Transverse colon (tissue), 4 donors: ENCODE measurements at places on chromosomes 16 and 17. TPM values are rescaled to one million over a fixed set of nuclear protein-coding genes. Genes with fewer than 3 reads are reported as not detected.

Gene ZSCAN10
- not detected for total RNA-seq

Gene MYLK3
- total RNA-seq: not detected

Gene P2RX5
- total RNA-seq: 0.68 TPM

DNA sequence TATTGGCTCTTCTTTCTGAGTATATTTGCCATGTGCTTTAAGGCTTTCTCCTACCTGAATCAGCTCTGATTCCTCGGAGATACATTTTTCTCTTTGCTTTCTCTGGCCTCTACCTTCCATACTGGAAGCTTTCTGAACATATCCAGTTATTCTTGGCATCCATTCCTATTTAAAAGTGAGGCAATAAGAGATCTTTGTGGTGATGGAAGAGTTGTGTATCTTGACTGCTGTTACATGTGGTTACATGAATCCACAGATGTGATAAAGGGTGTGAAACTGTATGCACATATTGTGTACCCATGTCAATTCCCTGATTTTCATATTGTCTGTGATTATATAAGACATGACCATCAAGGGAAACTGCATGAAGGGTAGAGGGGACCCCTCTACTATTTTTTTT, 24.4 kb downstream of the UBE2O start:
- H3K36me3 ChIP-seq: no peaks in the 10 kb centered on the region
- no peak overlapping the region for H3K4me3 ChIP-seq
- H3K27me3 ChIP-seq: no peaks in the 10 kb centered on the region
- DNase-seq: no peak
- peaks cover 9% of the 10 kb centered on the region for H3K4me1 ChIP-seq
- no peak overlapping the region for H3K27ac ChIP-seq

DNA sequence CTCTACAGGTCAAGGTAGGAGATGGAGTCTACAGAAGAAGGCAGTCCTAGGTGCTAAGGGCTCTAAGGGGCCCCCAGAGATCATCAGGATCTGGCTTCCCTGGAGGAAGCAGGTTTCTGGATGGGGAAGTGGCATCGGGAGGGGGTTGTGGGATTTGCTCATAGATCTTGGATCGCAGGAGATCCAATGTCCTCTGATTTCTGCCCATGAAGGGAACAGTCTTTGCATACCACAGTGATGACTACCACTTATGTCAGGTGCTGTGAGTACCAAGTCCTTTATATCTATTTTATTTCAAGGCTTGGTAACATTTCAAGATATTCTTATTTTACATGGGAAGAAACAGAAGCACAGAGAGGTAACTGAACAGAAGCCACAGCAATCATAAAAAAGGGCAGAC, 164.0 kb downstream of the RGS9 start:
- no peaks in the 10 kb centered on the region for H3K4me1 ChIP-seq
- no peaks in the 10 kb centered on the region for H3K27me3 ChIP-seq
- H3K36me3 ChIP-seq: no peaks in the 10 kb centered on the region
- no peak for DNase-seq
- H3K27ac ChIP-seq: no peak overlapping the region
- H3K4me3 ChIP-seq: no peak overlapping the region

Gene LRRC37A2
- total RNA-seq: 32.2 TPM

DNA sequence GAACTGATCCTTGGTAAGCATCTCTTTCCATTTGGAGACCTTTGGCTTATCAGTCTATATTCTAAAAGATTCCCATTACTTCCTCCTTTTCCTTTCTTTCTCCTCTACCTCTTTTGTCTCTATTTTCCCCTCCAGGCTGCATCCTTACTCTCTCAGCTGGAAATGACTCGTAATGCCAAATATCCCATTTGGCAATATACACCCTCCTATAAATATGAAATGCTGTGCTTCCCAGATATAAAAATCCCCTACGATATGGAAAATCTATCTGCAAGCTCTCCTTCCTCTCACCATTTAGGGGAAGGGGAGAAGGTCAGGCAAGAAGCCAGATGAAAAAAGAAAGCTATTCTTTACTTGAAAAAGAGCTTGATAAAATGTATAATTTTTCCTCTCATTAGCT, 39.9 kb downstream of the XPO6 start:
- no peak overlapping the region for H3K4me3 ChIP-seq
- no peak overlapping the region for H3K27ac ChIP-seq
- H3K27me3 ChIP-seq: no peaks in the 10 kb centered on the region

DNA sequence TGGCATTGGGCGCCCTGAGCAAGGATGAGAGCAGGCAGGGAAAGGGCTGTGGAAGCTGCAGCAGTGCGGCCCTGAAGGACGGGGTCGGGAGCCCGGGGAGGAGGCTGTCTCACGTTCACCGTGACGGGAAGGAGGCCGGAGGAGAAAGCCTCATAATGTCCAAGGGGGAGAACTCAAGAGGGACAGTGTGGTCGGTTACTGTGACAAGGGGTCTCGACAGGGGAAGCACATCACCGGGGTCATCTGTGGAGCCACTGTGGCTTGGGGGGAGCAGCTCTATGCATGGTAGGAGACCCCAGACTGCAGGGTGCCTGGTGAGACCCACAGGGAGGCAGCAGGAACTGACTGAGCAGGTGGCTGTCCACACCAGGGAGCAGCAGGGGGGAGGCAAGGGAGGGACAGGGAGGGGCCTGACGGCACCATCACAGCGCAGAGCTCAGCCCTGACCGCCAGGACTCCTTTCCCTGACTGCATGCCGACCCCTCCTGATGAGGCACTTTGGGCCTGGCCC, 154.6 kb upstream of the CHMP6 start:
- no peak overlapping the region for H3K27ac ChIP-seq
- H3K4me1 ChIP-seq: peaks cover 15% of the 10 kb centered on the region
- H3K27me3 ChIP-seq: no peaks in the 10 kb centered on the region
- no peak overlapping the region for H3K4me3 ChIP-seq
- DNase-seq: no peak

GRCh38 chr16:4733747-4734062, 366 bp downstream of the ANKS3 start:
- DNase-seq: no peak
- no peaks in the 10 kb centered on the region for H3K27me3 ChIP-seq
- peaks cover 11% of the 10 kb centered on the region for H3K4me1 ChIP-seq
- peak overlapping the region; percentile 91 for H3K27ac ChIP-seq

Gene MMP15
- 107 TPM for total RNA-seq

DNA sequence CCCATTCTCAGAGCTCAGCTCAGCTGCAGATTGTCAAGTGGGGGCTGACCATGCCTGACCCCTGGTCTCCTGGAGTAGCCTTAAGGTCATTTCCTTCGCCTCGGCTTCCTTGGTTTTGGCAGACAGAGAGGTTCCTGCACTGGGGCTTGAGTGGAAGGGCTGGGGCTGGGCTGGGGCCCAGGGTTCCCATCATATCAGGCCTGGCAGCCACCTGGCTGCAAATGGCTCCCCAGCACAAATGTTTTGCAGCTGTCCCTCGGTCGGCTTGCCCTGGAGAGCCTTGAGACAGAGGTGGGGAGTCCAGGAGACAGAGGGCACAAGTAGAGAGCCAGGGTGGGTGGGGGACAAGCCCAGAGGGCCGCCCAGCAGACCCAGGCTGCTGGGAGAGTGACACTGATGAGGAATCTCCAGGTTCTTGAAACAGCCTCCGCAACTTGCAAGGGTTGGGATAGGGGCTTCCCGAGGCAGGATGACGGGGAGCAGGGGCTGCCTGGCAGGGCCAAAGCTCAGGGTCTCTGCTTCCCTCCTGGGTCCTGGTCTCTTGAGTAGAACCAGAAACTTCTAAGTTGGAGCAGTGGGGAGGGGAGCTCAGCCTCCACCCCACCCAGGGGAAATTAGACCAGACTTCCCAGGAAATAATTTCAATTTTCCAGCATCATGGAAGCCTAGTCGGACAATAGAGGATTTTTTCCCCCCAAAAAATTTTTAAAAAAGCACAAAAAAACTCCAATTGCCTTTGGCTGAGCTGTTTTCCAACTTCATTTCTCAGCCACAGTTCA, 19.3 kb downstream of the IGFBP4 start:
- no peaks in the 10 kb centered on the region for H3K36me3 ChIP-seq
- peaks cover 33% of the 10 kb centered on the region for H3K4me1 ChIP-seq
- no peak overlapping the region for H3K4me3 ChIP-seq
- H3K27me3 ChIP-seq: no peaks in the 10 kb centered on the region

DNA sequence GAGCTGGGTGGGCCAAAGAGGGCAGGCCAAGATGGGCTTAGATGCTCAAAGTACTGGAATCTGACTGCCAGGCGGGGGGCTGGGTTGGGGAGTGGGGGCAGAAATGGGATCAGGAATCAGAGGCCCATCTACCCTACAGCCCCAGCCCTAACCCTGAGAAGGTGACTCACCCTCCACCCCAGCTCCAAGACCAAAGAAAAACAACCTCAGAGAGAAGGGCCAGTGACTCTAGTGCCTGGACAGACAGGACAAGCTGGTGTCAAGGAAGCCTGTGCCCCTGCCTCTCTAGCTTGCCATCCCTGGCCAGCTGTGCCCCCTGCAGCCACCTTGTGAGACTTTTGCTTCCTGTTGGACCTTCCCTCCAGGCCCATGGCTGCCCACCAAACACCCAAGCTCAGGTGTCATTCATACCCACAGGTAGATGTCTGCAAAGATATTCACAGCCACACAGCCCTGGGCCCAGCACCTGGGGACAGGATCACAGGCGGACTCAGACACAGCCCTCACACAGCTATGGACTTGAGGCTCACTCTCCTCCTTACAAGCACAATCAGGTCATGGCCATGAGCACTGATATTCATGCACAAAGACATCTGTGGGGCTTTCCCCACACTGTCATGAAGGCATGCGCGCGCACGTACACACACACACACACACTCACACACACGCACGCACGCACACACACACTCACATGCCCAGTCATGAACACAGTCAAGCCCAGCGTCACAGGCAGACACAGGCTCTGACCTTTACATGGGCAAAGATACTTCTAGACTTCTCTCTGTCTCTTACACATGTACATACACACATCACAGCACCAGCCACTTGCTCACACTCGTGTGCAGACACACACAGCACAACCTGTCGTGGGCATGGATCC, 2.8 kb downstream of the WNT3 start:
- H3K36me3 ChIP-seq: no peaks in the 10 kb centered on the region
- peaks cover 86% of the 10 kb centered on the region for H3K27me3 ChIP-seq
- no peak overlapping the region for H3K4me3 ChIP-seq
- DNase-seq: no peak

Gene PIRT
- total RNA-seq: not detected

Gene SLC4A1
- total RNA-seq: not detected

Gene MLX
- total RNA-seq: 120 TPM

Gene KRT20
- 207 TPM for total RNA-seq

DNA sequence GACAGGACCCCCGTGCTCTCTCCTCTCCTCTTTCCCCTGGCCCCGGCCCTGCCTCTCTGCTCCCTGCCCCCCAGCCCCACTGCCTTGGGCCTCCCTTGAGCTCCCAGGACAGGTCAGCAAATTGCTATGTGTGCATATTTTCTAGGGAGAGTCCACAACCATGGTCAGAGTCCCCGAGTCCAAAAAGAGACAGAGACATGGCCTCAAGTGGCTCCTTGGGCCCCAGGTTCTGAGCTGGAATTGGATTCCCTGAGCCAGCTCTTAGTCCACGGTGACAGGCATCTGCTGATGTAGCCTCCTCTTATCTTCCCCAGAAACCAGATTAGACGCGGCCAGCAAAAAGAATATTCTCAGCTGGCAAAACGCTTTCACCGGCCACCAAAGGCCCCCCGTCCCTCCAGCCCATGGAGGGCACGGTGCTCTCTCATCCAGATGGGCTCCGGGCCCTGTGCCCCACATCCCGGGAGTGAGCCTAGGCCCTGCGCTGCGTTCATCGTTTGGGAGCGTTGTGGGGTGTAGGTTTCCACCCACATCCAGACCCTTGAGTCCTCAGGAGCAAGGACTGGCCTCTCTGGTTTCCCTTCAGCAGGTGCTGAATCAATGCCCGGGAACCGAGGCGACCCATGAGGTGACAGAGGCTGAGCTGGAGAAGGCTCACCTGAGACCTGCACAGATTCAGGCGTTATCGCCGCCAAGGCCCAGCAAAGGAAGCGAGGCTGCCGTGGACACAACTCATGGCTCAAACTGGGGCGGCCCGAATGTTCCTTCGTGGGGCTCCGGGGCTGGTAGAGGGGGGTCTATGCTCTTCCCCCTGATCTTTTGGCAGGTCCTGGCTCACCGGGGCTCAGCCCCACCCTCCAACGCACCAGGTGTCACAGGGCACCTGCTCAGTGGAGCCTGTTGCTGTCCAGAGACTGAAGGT, 16.3 kb upstream of the ENPP7 start:
- H3K4me1 ChIP-seq: peaks cover 8% of the 10 kb centered on the region
- H3K36me3 ChIP-seq: no peaks in the 10 kb centered on the region
- DNase-seq: no peak
- H3K4me3 ChIP-seq: no peak overlapping the region
- no peak overlapping the region for H3K27ac ChIP-seq

Gene RNF157
- total RNA-seq: 76.4 TPM

DNA sequence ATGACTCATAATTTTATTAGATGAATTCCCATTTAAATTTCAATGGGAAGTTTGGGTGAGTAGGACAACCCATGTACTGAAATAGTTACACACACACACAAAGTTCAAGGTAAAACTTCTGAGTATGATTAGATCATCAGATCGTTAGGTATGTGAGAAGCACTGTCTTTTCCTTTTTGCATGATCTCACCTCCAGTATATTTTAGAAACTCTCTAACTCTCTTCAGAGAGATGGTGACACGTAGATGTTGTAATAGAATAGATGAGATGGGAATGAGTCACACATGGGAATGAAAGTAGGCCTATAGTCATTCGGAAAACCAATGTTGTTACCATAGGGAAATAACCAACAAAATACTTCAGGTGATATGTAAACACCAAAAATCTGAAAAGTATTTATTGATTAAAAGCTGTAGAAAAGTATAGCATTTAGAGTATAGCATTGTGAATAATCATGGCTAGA, 22.2 kb downstream of the KRT23 start:
- no peak for DNase-seq
- H3K27ac ChIP-seq: no peak overlapping the region
- no peaks in the 10 kb centered on the region for H3K27me3 ChIP-seq
- no peaks in the 10 kb centered on the region for H3K36me3 ChIP-seq
- peaks cover 7% of the 10 kb centered on the region for H3K4me1 ChIP-seq

- DNase-seq: peak; percentile 60
- no peak overlapping the region for H3K4me3 ChIP-seq
- H3K36me3 ChIP-seq: no peaks in the 10 kb centered on the region
- H3K27ac ChIP-seq: peak overlapping the region; percentile 59
- peaks cover 47% of the 10 kb centered on the region for H3K4me1 ChIP-seq
Observed at GRCh38 chr16:50038756-50039529, 13.9 kb downstream of the CNEP1R1 start.
